Spinal cord (tissue), 10 donors: ENCODE measurements at places on chromosomes 5 and 9.

GRCh38 chr5:1593903-1594356, 70.2 kb upstream of the LPCAT1 start:
- no peak for DNase-seq

DNA sequence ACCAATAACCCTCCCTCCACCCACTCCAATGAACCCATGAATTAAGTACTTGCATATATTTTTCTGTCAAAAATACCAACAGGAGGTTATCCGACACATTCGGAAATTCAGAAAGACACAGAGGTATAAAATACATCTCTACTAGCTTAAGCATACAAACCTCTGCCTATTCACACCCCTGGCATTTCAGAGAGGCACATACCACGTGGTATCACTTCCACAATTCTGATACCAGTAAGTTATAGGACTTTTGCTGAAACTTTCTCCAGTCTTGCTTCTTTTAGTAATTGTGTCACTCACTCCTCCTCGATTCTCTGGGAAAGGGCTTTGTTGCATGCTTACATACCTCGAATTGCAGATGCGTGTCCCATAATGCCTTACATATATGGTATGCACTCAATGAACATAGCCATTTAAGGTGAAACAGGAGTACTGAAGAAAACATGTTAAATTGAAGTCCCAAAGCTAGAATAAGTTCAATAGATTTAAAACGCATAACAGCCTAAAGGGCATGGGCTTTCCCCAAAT, 58.1 kb downstream of the TLE1 start:
- DNase-seq = no peak

DNA sequence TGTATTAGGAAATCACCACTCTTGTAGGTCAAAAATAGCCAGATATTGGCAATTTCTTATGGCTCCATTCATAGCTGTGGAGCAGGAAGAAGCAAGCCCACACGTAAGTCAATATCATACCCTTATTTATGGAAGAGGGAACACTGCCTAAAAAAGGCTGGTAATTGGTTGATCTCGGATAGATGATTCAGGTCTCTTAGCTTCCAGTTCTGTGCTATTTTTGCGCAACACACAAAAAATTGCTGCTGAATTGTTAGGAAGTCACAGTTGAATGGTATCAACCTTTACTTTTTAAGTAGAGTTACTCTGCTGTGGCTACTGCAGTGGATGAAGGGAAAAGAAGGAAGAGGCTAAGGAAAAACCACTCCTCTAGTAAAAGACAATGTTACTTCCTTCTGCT, 168.8 kb downstream of the ARHGAP26 start:
- DNase-seq = no peak

DNA sequence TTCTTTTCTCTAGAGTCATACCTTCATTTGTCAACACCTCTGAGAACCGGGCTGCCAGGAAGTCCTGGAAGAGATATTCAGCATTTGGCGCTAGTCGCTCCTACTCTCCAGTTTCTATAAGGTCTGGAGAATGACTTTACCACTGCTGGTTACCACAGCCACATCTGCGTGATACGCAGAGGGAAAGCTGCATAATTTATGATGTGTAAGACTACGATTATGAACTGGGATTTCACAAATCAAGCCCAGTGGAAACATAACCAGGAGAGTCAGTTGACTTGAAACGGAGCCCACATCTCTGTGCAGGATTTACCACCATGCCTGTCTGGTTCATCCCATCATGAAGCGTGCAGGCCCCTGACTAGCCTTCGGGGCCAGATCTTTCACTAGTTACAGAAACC, 72.6 kb downstream of the FGF1 start:
- no peak for DNase-seq

DNA sequence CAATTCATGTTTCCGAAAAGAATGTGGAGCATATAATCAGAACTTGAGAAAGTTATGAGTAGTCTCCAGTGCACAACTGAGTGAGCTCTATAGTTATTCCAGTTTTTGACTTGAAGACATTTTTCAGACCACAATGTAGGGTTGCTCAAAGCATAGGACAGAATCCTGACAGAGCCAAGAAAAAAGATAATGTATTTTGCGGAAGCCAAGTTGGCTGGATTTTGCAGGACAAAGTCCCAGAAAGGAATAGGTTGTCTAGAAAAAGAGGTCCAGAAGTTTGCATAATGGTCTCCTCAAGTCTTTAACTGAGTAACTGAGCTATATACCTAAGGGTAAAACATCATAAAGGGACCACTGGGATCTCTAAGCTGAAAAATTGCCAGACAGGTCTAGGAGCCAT, 1028.0 kb downstream of the TAF11L14 start:
- DNase-seq = no peak

DNA sequence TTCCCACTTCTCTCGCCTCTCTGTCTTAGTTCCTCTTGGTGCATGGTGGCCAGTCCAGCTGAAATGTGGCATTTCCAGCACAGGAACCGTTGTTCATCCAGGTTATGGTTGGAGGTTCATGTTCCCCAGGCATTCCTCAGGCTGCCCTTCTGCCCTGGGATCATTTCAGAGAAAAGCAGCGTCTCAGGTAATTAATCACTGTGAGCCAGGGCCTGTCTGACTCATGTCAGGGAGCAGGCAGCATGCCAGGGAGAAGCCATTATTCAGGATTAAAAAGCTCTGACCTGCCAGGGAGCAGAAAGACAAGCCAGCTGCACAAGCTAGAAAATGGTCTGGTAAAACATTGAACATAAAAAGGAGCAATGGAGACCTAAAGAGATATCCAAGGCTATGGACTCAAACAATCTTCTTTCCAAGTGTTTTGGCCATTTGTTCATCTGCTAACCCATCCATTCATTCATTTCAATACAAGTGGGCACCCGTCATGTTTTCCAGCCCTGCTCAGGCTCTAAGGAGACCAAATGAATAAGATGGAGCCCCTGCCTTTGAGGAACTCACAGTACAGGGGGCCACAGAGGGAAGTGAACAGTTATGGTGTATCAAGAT, 241.4 kb downstream of the DRD1 start:
- DNase-seq = no peak
